Suppressor macrophage (primary cell): ENCODE measurements at places on chromosomes 1 and 21.

- no peak for DNase-seq
Measured at GRCh38 chr21:46082963-46083790, 14.7 kb upstream of the COL6A2 start.

GRCh38 chr1:155527677-155528076, 34.9 kb downstream of the ASH1L start:
- DNase-seq = peak; percentile 77

- no peak for DNase-seq
Measured at GRCh38 chr21:45948576-45949141, 32.9 kb upstream of the COL6A1 start.

DNA sequence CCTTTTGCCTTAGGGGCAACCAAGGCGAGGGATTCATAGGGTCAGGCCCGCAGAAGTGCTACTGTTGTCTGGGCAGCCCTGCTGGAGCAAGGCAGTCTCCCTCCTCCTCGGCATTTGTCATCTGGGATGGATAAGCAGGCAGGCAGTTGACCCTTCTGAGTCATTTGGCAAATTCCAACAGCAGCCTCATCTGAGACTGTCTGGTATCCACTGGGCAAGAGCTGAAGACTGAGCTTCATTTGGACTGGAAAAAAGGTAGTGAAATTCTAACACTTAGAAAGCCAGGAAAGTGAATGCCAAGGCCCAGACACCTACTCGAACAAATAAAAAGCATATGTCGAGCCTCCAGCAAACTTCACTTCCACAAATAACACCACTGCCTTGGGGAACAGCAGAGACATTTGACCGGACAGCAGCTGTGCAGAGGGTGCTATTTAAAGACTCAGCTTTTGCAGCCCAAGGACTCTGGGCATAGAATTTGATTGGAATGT, 4.0 kb upstream of the ZBTB40 start:
- DNase-seq = no peak

GRCh38 chr1:116298746-116299145, 74.3 kb upstream of the ATP1A1 start:
- no peak for DNase-seq

GRCh38 chr1:110436635-110437034, 14.3 kb upstream of the PROK1 start:
- no peak for DNase-seq

DNA sequence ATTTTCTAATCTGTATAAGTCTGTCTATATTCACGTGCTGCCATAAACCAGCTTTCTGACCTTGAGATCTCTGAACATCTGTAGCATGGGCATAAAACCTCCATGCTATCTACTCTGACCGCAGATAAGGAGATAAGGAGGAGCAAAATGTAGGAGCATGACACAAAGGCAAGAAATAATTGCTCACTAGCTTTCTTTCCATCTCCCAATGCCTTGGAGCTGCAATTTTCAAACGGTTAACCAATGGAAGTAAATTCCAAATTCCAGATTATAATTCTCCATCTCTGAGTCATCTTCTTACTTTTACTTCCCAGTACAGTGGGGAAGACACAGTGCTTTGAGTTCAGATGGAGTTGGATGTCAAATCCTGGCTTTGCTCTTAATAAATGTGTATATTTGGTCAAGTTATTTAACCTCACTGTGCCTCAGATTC, 41.6 kb downstream of the CD58 start:
- DNase-seq = no peak

- DNase-seq = no peak
Measured at GRCh38 chr1:60428127-60428526, 354.6 kb upstream of the C1orf87 start.

- peak; percentile 93 for DNase-seq
Measured at GRCh38 chr21:29372063-29372802, 73.5 kb downstream of the BACH1 start.

GRCh38 chr1:245288796-245289195, 134.0 kb downstream of the KIF26B start:
- no peak for DNase-seq

- DNase-seq = no peak
Measured at GRCh38 chr1:214002472-214002871, 14.7 kb downstream of the PROX1 start.

DNA sequence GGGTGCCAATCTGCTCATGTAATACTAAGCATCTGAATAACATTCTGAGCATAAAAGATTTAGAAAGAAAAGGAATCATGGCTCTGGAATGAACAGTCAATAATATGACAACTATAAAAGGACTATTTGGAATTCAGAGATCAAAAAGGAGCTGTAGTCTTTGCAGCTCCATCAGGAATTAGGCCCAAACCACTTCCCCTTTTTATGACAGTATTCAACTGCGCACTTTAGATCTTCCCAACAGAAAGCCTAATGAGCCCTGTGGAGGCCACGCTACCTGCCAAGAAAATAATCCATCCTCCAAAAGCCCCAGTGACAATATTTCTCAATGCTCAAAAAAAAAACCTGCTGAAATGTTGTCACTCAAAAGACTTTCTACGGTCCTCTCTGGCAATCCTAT, 163.2 kb downstream of the SNX7 start:
- DNase-seq = no peak

- peak; percentile 9 for DNase-seq
Measured at GRCh38 chr1:211135342-211135950, 1.5 kb upstream of the KCNH1 start.

GRCh38 chr1:181060066-181060465, 26.3 kb downstream of the MR1 start:
- DNase-seq = peak; percentile 44
